Progenitor cell of endocrine pancreas (in vitro differentiated cells): ENCODE measurements at places on chromosomes 3 and 15. TPM values are rescaled to one million over a fixed set of nuclear protein-coding genes. Genes with fewer than 3 reads are reported as not detected.

- no peak for DNase-seq
These were observed 65.8 kb downstream of the NSMCE3 start for GRCh38 chr15:29203718-29204368.

DNA sequence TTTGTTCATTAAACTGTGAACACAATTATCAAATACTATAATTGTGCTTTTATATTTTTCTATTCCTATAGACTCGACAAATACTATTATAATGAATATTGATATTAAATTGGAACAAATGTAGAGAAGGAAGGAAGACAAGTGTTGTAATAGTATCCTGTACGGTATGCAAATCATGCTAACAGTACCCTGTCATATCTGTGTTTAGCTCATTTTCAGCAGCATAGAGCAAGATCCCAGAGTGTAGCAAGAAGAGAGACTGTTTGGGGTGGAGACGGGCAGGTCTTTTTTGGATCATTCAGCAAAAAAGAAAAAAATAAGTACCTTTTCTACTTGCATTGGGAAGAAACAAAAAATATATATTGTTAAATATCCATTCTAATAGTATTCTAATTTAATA, 224.1 kb downstream of the TPRG1 start:
- DNase-seq: no peak

GRCh38 chr3:188914552-188914951, 257.2 kb upstream of the TPRG1 start:
- DNase-seq: no peak

- no peak for DNase-seq
These were observed 156.7 kb downstream of the NR2F2 start for GRCh38 chr15:96487245-96487644.

DNA sequence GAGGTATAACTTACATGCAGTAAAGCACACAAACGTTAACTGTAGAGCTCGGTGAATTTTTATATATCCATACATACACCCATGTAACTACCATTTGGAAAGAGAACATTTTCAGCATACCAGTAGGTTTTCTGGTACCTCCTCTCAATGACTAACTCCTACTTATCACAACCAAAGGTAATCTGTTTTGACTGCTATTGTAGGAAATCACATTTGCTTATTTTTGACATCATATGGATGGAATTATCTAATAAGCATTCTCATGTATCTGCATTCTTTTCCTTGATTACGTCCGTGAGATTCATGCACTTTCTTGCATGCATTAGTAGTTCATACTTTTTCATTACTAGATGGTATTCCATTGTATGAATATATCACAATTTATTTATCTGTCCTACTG, 76.8 kb downstream of the CSNK1G1 start:
- DNase-seq: no peak

GRCh38 chr3:119643528-119643927, 16.9 kb downstream of the POPDC2 start:
- no peak for DNase-seq

DNA sequence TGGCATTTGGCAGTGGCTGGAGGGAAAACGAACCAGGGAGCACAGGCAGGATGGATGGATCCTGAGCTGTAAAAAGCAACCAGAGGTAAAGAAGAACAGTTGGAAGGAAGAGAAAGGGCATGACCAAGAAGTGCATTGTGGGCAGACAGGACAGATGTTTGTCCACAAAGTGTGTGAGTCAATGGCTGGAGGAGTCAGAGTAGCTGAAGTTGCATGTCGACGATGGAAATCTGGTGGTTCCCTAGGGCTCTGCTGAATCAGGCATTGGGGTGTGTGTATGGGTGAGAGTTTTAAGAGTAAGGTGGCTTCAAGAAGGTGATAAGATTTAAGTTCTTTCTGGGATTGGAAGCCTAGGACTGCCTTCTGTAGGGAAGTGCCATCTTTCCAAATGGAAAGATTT, 214.0 kb upstream of the BHLHE40 start:
- no peak for DNase-seq

DNA sequence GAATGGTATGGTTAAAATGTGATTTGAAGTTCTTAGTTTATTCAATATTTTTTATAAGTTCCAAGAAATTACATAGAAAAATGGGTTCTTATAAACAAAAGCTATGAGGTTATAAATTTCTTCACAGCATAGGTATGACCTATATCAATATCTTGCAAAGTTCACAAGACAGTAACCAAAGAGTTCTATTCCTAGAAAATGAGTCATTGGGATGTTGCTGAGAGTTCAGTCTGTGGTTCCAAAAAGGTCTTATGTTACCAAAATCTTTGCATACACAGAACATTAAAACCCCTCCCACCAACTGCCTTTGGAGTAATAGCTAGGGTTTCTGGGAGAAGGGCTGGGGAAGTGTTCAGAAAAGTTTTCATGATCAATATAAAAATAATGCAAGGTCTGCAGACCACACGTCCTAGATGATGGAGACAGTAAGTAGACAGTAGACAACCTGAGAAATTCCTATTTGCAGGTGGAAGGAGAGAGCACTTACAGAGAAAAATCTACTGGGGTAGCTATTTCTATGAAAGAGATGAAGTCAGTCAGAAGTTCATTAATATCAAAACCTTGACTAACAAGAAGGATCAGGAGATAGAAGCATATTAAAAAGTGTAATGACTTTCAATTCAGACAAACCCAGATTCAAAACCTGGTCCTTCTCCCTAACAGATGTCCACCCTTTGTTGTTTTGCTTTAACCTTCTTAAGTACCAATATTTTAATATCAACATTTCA, 279.3 kb downstream of the KCNH8 start:
- DNase-seq: no peak

GRCh38 chr3:114624047-114624445, 330.2 kb downstream of the TIGIT start:
- no peak for DNase-seq

DNA sequence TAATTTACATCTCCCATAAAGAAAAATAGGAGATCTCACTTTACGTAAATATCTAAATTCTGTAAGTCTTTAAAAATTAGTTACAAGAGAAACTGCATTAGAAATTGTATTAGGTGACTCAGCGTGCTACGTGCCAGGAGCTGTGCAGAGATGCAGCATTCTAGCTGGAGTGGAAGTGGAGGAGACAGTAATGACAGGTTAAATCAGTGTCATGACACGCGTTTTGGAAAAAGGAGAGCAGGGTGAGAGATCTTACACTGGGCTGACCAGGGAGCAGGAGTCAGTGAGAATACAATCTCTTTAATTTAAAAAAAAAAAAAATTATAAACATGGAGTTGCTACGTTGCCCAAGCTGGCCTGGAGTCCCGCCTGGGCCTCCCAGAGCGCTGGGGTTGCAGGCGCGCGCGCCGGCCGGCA, 635 bp downstream of the TUBGCP5 start:
- no peak for DNase-seq

GRCh38 chr3:134677196-134677986, 26.6 kb upstream of the KY start:
- DNase-seq: no peak

DNA sequence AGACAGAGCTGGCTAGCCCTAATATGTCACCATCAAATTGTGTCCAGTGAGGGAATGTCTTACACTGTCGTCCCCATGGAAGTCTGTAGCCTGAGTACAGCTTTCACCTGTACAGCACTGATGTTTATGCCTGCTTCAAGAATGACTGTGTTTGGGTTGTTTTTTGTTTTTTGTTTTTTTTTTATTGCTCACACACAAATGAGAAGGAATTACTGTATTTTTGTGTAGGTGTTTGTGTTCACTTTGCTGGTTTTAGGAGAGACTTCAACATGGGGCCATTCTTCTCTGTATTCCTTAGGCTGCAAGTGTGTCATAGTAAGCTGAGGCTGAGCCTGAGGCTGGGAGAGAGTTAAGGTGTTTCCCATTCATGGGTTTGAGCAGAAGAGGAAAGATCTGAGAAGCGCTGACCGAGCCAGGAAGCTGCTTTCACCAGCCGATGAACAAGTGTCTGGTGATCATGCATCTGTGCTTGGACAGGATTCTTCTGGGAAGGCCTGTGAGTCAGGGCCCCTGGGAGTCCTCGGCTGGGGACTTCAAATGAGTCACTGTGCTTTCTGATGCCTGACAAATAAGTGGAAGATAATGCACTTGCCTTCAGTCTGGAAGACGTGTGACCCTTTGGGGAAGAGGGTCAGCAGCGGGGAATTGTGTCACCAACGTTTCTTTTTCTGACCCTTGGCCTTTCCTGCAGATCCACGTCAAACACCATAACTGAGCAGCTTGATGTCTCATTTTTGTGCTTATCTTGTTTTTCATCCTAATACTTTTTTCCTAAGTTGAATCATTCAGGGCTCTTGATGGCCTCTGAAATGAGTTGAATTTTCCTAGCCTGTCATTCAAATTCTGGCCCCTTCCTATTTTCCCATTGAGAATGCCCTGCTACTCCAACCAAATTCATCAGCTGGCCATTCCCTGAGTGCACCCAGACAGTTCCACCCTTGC, 36.7 kb upstream of the ZBTB38 start:
- DNase-seq: no peak

GRCh38 chr3:168467115-168467714, 371.5 kb upstream of the GOLIM4 start:
- no peak for DNase-seq

The CCR8 gene
- total RNA-seq: not detected in 2 replicates

The PARP16 gene
- 10.5 and 12.6 TPM in 2 replicates for total RNA-seq

The IQCF5 gene
- total RNA-seq: not detected in 2 replicates

The GOLGA8S gene
- total RNA-seq: 0.81 and 0.84 TPM in 2 replicates

The CCDC54 gene
- total RNA-seq: not detected in 2 replicates
